ENCODE measurements at places on chromosomes 4 and X. TPM values are rescaled to one million over a fixed set of nuclear protein-coding genes. Genes with fewer than 3 reads are reported as not detected.

The PACRGL gene
- 20.1 TPM for total RNA-seq

The BMX gene
- not detected for total RNA-seq

The CFAP47 gene
- total RNA-seq = not detected

The HMGN5 gene
- total RNA-seq = 1.5 TPM

The MAGIX gene
- total RNA-seq = 0.96 TPM

The FAM3A gene
- total RNA-seq = 36.5 TPM

The TMPRSS11E gene
- not detected for total RNA-seq

The ADGRG2 gene
- not detected for total RNA-seq

The PRSS12 gene
- not detected for total RNA-seq

The C4orf51 gene
- total RNA-seq = not detected

The ADGRG4 gene
- not detected for total RNA-seq

The AKAP4 gene
- total RNA-seq = not detected

The ASMT gene
- total RNA-seq = not detected

The MAGEE2 gene
- not detected for total RNA-seq

The CHST7 gene
- total RNA-seq = 6.9 TPM

The SSX2 gene
- not detected for total RNA-seq

The ARHGAP24 gene
- not detected for total RNA-seq

The CT45A7 gene
- not detected for total RNA-seq

The TMEM31 gene
- total RNA-seq = not detected

The TIGD4 gene
- 0.28 TPM for total RNA-seq

The NWD2 gene
- not detected for total RNA-seq

The MID2 gene
- total RNA-seq = 4.5 TPM

The NUDT10 gene
- 0.51 TPM for total RNA-seq

The P2RY8 gene
- 19.5 TPM for total RNA-seq

The INTS6L gene
- total RNA-seq = 30.6 TPM

Measured in activated CD4-positive, alpha-beta T cell treated with anti-CD3 and anti-CD28 coated beads, Interleukin-2, amount 10 ng/mL, durations not matched to agents 24 days and 14 days (primary cell).